Epithelial cell of prostate (primary cell): ENCODE measurements at places on chromosomes 7 and 10.

DNA sequence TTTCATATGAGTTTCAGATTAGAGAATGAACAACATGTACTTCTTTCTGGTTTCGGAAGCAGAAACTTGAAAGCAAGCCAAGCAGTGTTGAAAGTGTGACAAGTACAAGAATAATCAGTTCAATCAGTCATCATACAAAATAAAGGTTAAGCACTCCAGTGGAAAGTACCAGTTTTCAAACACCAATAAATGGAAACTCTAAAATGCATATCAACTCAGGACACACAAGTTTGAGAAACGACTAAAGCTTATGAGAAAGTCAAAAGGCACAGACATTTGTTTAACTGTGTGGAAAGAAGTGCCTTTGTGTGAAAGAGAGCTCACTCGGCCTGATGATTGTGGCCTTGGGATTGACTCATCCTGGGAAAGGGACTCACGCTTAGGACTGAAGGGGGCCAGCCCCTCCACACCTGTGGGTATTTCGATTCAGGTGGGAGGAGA is 60.6 kb upstream of the AKR1C1 start:
- DNase-seq = peak; percentile 46

- no peak for DNase-seq
Measured at GRCh38 chr10:87547734-87548311, 43.1 kb downstream of the MINPP1 start.

- no peak for DNase-seq
Measured at GRCh38 chr7:27164367-27165088, 809 bp downstream of the HOXA9 start.

DNA sequence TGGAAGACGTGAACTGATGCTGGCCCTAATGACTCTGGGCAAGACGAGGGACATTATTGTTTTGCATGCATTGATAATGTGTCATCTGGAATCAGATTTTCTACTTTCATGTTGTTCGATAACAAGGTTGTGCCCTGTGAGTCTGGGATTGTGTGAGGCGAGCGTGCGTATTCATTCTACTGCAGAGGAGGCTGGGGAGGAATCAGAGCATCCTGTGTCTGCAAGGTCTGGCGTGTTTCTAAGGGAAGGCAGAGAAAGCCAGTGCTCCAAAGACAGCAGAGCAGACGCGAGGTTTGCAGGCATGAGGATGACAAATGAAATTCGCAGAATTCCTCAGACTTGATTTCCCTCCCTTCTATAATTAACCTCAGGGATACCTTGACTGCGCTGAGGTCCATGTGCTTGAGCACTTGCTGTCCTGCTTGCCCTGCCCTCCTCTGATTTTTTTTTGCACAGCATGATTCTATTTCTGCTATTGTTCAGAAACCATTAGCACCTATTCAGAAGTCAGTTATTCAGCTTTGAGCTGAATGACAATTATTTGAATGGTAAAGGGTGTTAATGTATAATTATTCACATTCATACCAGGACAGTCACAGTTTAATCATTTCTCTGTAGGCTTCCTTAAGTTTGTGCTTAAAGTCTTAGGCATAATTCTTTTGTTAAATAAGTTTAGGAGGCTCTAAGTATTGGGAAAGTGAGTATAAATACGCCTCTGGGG is 233.6 kb downstream of the EBF3 start:
- DNase-seq = no peak

DNA sequence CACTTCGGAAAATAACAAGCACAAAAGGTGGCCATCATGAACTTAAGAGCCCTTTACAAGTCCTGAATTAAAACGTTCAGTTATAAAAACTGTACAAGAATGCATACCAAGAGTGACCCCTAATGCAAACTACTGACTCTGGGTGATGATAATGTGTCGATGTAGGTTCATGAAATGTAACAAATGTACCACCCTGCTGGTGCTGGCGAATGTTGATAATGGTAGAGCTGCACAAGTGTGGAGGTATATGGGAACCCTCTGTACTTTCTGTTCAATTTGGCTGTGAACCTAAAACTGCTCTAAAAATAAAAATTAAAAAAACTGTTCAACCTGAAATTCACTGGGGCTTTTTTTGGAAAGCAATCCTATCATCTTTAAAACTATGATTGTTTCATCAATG is 3.3 kb downstream of the FAM133B start:
- no peak for DNase-seq

DNA sequence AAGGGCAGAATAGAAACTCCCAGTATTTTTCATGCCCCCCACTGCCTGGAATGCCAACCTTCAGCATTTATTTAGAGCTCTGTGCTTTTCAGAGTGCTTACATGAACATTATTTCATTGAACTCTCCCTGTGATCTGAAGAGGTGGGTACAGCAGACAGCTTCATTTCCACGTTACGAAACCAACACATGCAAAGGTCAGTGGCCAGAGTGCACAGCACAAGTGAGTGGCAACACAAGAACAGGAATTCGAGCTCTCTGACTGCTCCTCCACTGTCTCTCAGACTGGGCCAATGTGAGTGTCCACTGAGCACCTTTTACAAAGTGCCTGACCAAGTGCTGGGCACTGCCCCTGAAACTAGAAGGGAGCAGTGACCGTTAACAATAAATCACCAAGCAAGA is 162.9 kb downstream of the GLI3 start:
- DNase-seq = no peak

- DNase-seq = no peak
Measured at GRCh38 chr10:112361951-112362751, 11.8 kb upstream of the ACSL5 start.

GRCh38 chr7:50954245-50954644 is 171.5 kb upstream of the GRB10 start:
- no peak for DNase-seq

DNA sequence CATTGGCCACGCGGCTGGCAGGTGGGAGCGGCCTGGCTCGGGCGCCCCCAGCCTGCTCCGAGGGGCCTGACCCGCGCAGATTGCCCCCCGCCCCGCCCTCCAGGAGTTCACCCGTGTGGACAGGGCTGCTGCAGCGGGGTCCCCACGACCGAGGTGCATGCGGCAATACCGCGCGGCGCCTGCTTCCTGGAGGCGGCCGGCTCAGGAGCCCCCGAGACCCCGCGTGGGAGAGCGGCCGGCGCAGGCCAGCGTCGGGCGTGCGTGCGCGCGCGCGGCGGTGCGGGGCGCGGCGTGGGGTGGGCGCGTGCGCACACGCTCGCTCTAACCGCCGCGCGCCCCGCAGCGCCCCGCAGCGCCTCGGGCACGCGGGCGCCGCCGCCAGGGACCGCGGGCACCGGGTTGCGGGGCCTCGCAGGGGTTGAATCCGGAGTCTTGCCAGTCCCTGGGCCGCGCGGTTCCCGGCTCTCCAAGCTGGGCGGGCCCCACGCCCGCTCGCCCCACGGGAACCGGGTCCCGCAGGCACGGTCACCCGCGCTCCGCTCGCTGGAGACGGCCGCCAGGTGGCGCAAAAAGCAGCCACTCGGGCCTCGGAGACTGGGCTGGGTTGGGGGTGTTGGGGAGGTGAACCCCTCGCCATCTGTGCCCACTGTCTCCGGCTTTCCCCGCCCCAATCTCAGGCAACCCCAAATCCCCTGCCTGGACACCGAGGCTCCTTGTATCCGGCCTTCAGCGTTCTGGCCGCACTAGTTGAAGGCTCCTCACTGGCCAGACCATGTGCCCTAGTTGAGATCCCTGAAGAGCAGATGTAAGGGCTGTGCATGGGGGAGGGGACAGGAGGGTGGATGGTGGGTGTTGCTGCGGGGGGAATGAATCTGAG is 1.3 kb upstream of the ACHE start:
- no peak for DNase-seq

DNA sequence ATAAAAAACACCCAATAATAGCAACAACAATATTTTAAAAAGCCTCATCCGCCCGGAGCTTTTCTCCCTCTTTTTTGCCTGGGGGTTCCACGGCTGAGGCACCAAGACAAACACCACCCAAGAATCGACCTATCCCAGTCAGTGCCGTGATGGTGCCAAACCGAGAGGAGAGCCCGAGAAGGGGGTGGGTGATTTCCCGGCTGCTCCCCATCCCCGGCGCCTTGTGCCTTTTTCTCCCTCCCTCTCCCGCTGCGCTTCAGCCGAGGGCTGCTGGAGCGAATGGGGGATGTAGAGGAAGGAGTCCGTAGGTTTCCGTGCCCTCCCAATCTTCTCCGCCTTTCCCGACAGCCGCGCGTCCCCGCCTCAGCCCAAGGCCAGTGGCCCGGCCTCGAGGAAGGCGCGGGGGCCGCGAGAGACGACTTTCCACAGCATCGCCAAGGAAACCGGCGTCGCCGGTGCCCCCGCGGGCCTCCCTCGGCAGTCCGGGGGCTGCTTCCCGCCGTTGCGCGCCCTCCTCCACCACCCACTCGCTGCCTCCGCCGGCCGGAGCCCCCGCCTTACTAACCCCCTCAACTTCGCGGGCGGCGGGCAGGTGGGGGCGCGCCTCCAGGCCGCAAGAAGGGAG is 1.3 kb downstream of the EGR2 start:
- no peak for DNase-seq

DNA sequence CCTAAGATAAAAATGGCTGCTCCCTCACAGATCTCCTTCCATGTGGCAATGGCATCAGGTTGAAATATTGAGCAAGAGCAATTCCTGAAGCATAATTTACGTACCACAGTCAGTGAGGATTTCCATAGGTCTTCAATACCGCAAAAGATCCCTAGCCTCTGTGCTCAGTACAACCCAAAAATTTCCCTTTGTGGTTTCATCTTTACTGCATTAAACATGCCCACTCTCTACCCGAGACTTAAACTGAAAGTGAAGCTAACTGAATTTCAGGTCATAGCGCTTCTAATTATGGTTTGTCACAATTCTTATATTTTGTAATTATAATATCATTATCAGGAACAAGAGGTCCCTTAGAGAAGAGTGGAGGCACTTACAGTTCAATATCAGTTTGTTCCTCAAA is 1071.1 kb downstream of the XPNPEP1 start:
- DNase-seq = no peak

- DNase-seq = no peak
Measured at GRCh38 chr10:98349508-98349922, 65.5 kb downstream of the PYROXD2 start.

DNA sequence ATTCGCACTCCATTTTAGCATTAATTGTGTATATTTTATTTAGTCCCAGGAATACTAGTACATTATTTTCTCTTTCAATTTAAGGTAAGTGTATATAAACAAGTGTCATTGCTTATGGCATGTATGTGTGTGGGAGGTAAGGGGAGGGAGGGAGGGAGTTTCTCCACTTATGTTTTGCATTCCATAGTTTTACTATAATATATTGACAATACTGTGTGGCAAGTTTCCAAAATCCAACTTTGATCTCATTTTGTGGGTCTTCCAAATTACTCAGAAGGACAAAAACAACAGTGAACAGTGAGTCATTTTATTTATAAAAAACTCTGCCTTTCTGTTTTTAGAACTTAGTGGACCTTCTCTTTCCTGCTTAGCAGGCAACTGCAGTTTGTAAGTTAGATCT is 102.3 kb upstream of the SEMA3E start:
- DNase-seq = no peak

- no peak for DNase-seq
Measured at GRCh38 chr7:42493436-42494198, 256.6 kb upstream of the GLI3 start.

GRCh38 chr10:62243647-62243997 is 25.0 kb downstream of the RTKN2 start:
- DNase-seq = no peak

DNA sequence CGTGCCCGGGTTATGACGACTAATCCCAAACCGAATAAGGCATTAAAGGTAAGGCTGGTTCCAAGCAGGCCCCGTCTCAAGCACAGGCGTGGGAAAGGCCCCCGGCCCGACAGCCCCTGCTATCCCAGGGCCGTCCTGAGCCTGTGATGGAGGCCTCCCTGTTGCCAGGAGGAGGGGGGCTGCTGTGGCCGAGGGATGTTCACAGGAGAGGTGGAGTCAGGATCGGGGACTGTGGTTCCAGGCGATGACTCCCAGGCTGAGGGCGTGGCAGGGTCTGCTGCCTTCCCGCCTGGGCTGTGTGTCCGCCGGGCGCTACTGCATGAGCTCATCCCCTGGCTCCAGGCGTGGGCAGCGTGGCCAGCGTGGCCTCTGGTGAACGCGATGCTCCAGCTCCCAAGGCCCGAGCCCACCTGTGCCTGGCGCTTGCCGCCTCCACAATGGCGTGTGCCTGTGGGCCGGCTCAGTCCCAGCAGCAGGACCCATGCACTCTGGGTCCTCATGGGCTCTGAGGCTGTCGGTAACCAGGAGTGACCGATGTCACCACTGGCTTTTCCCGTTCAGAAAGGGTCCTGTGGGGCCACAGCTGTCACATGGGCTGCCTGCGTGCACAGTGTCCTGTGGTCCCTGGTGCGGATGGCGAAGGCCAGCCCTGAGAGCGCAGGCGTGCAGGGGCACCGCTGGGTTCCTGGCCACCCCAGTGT is 8.8 kb downstream of the MAFK start:
- DNase-seq = no peak

GRCh38 chr10:76191336-76191735 is 759.9 kb downstream of the LRMDA start:
- DNase-seq = no peak

- no peak for DNase-seq
Measured at GRCh38 chr7:92811158-92811557, 25.2 kb downstream of the CDK6 start.

DNA sequence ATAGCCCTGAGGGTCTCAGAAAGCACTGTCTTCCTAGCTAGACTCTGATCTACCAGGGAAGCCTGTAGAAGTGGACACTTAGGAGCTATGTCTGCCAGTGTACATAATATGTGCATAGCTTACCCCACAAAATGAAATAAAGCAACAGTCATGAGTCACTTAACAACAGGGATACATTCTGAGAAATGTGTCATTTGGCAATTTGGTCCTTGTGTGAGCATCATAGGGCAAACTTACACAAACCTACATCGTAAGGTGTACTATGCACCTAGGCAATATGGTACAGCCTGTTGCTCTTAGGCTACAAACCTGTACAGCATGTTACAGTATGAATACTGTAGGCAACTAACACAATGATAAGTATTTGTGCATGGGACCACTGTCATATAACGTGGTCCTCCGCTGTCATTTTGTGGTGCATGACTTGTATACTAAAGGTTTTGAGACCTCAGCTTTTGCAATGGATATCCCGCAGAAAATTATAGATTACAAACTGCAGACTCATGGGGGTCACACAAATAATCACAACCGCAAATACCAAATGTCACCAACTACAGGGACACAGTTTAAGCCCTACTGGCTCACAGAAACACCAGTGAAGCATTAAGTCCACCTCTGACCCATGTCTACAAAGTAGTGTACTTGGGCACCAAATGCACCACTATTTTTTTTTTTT is 1.7 kb downstream of the URGCP start:
- no peak for DNase-seq

GRCh38 chr7:81482600-81483186 is 287.2 kb downstream of the HGF start:
- no peak for DNase-seq

DNA sequence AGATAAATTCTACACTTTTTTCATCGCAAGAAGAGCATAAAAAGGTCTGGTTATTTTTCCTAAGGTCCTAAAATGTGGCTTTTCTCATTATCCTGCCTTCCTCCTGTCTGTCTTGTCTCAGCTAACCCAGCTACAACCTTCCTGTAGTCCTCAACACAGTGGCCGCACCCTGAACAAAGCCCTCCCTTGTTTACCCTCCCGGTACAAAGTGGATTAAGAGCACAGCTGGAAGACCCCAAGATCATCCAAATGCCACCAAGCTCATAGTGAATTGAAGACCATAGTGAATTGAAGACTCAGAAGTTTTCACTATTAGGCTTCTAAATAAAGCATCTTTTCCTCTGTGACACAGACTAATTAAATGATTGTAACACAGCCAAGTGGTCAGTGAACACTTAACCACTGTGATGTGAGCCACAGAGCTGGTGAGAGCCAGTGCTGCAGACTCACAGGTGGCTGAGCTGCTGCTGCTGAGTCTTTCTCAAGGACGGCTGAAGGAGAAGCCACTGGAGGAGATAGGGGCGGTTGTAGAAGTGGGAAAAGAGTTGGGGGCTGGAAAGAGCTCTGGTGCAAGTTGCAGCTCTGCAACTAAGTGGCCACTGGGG is 123.6 kb downstream of the ATXN7L1 start:
- DNase-seq = no peak
